Cardiac septum (tissue), 1 donor: ENCODE measurements at places on chromosomes 5 and 9.

DNA sequence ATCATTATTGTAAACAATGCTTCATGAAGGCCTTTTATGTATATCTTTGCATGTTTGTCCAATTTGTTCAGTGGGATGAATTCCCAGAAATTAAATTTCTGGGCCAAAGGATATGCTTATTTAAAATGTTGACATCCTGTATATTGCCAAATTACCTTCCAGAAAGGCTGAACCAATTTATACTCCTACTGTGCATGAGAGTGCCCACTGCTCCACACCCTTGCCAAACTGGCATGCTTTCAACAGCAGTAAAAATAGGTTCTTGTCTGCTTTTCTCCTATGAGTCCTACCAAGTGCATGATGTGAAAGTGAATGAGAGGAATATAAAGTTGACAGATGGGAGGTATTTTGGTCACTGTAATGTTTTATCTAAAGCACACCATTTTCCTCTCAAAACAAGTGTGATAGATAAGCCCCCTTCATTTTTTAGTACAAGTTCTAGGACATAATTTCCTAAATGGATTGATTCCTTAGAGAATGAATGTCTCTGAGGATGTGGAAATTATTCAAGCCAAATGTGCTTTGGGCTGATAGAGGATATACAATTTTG lies 70.5 kb upstream of the ERBIN start:
- no peak for DNase-seq

DNA sequence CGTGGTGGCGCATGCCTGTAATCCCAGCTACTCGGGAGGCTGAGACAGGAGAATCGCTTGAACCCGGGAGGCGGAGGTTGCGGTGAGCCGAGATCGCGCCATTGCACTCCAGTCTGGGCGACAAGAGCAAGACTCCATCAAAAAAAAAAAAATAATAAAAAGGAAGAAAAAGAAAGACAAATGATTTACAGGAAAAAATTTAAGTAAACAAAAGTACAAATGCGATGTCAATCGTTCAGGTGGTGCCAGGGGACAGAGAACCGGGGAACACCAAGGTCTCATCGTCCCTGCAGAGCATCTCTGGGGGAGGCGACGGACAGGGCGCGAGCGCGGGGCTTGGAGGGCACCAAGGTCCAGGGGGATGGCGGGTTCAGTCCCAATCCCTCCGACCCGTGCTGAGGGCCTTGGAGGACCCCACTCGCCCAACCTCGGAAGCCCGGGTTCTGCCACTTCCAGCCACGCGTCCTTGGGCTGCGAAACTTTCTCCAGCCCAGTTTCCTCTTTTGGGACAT lies 607 bp upstream of the HNRNPAB start:
- DNase-seq: no peak

DNA sequence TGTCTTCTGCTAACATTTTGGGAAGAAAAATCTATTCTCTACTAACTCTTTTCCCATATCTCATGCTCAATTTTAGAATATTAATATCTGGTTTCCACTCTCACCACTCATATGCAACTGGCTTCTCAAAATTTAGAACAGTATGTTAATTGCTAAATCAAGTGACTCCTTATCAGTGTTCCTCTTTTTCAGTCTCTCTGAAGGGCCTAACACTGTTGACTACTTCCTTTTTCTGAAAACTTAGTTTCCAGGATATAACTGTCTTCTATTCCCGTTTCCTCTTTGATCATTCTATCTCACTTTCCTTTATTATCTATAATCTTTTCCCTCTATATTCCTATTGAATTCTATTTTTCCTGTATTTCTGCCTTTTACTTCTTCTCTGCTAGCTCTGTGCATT lies 1717.2 kb upstream of the C9orf72 start:
- DNase-seq: no peak

DNA sequence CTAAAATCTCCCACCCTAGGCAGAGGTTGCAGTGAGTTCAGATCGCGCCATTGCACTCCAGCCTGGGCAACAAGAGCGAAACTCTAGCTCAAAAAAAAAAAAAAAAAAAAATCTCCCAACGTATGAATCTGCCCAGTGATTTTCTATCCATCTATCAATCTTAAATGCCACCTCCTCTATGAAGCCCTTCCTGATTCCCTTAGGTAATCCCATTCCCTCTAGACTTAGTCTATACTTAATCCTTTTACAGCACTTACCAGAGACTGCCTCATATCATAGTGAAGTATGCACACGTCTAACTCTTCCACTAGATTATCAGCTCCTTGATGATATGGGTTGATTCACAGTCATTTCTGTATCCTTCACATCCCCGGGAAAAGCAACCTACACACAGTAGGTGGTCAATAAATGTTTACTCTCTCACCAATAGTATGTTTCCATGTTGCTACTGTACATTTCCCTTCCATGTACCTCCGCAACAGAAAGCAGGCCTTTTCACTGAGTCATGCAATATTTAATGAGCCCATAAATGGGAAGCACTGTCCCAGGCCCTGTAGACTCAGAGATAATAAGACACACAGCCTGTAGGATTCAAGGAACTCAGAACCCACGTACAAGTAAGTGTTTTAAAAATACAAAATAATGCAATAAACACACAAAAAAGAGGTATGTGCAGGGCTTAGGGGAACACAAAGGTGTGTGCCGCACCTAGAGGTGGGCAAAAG lies 1.2 kb downstream of the DROSHA start:
- no peak for DNase-seq

DNA sequence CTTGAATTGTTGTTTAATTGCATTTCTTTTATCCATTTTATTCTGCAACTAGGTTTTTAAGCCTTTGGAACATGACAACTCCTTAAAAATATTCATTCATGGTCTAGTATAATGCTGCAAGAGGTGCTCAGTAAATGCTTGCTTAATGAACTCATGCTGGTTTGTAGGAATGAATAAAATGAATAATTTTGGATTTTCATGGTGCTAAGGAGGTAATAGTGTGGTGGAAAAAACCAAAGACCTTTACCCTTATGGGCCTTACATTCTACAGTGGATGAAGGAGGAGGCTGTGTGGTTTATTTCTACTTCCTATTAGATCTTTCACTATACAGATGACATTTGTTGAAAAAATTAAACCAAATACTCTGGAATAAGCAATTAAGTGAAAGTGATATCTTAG lies 43.4 kb downstream of the LRRTM2 start:
- DNase-seq: no peak

GRCh38 chr9:95826183-95826838 lies 49.2 kb upstream of the ERCC6L2 start:
- no peak for DNase-seq

DNA sequence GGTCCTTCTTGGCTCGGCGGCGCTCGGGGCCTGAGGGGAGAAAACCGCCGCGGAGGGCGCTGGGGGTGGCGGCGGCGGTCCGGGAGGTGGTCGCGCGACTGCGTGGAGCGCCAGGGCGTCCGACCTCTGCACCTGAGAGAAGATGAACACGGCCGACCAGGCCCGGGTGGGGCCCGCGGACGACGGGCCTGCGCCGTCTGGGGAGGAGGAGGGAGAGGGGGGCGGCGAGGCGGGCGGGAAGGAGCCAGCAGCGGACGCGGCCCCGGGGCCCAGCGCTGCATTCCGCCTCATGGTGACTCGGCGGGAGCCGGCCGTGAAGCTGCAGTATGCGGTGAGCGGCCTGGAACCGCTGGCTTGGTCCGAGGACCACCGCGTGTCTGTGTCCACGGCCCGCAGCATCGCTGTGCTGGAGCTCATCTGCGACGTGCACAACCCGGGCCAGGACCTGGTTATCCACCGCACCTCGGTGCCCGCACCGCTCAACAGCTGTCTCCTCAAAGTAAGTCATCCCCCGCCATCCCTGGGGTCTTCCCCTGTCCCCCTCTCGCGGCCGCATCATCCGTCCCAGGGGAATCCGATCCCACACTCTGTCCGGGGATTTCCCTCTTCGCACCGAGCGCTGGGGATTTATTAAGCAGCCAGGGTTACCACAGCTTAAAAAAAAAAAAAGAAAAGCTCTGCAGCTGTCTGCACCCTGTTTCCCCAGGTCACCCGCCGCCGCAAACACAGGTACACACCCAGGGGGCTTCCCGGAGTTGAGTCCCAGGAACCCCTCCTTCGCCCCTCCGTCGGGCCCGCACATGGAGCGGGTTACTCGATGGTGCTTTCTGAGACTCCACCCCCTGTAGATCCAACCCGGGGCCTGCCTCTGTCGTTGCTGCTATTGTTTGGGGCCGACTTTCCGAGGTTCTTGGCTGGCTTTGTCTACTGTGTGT lies at the start of gene GTF3C4:
Gene GTF3C4 (plus strand): TSS at position 8 of the 935 bp plus-strand sequence. CDS start 135 bp downstream, at position 143.
- DNase-seq: no peak

- DNase-seq: no peak
Observed at GRCh38 chr5:100004969-100005368, 530.2 kb upstream of the FAM174A start.

- no peak for DNase-seq
Observed at GRCh38 chr9:79764374-79764773, 192.6 kb downstream of the TLE4 start.

- no peak for DNase-seq
Observed at GRCh38 chr9:107127608-107128007, 155.5 kb upstream of the RAD23B start.
